Left hindlimb (tissue), 1 donor: ENCODE measurements at places on chromosomes 7 and 10.

GRCh38 chr10:114028425-114028824 lies 15.2 kb upstream of the ADRB1 start:
- DNase-seq = no peak

DNA sequence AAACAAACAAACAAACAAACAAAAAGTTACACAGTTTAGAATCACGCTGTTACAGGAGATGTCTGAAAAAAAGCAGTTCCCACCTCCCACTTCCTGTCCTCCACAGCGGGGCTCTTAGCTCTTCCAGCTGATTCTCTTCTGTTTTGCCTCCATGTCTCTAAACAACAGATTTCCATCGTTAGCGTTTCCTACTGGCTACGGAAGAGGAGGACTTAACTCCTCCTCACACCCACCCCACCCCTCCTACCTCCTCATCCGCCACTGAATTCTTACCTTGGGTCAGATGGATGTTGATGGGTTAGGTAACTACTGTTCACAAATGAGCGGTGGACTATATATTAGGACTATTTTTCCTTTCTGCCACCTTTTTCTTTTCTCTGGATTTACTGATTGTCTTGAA lies 36.8 kb upstream of the NUB1 start:
- no peak for DNase-seq

DNA sequence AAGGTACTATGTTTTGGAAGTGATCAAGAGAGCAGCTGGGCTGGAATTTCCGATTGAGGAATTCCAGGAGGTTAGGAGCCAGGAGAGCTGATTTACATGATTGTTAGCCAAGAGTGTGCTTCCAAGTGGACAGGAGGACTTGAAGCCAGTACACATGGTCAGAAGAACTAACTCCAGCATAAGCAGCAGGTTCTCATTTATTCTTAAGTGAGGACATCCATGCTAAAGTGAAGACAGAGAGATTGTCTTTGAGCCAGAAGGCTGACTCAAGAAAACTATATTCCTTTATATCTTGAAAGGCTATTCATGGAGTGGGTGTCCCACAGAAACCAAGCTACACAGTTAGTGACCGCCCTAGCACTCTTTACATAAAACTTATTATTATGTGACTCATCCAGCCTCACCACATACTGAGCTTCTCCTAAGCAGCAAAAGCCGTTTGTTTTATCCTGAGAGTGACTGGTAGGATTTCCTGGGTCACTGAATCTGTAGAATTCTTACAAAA lies 56.7 kb upstream of the SEMA3A start:
- DNase-seq = peak; percentile 48

GRCh38 chr7:88590963-88591362 lies 168.5 kb upstream of the ZNF804B start:
- no peak for DNase-seq

- no peak for DNase-seq
These were observed 117.7 kb upstream of the KIAA1217 start for GRCh38 chr10:24091256-24091655.

DNA sequence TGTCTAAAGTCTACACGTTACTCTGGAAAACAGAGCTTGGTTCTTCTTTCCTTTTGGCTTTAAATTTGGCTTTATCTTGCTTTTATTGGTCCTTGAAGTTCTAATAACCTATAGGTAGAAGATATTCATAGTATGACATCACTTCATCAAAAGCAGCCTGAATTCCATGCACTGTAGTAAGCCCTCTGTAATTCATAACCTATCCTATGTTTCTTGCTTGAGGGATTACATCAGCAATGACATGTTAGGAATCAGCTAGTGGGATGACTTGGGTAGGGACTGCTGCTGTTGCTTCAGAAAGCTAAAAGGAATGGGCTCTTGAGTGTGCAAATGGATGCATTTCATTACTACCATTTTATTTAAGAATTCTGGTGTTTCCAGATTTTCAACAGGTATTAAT lies 184.9 kb downstream of the PTEN start:
- DNase-seq = no peak

GRCh38 chr7:74069790-74070618 lies 13.6 kb upstream of the LIMK1 start:
- no peak for DNase-seq

DNA sequence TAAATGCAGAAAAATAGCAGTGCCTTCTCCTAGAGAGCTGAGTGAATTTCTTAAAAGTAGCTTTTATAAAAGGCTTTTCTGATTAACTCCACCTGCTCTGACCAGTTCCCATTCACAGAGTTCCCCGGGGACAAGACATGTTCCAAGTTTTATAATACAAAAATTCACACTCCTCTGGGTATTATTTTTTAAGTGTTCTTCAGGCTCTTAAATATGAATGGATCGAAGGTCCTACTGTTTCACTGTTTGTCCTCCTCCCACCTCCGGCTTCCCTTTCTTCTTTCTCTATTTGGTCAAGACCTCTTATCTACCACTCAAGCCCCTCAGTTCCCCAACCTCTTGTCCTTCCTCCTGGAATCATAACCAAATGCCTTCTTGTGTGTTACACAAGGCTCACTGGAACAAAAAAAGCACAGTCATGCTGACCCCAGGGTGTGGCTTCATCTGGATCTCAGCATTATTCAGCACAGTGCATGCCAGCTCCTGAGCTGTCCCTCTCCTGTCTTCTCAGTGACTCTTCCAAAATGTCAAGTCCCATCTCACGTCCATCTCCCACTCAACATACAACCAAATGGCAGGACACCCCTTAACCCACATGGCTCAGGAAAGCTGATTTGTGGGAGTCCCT lies 222.4 kb downstream of the SORCS1 start:
- no peak for DNase-seq

DNA sequence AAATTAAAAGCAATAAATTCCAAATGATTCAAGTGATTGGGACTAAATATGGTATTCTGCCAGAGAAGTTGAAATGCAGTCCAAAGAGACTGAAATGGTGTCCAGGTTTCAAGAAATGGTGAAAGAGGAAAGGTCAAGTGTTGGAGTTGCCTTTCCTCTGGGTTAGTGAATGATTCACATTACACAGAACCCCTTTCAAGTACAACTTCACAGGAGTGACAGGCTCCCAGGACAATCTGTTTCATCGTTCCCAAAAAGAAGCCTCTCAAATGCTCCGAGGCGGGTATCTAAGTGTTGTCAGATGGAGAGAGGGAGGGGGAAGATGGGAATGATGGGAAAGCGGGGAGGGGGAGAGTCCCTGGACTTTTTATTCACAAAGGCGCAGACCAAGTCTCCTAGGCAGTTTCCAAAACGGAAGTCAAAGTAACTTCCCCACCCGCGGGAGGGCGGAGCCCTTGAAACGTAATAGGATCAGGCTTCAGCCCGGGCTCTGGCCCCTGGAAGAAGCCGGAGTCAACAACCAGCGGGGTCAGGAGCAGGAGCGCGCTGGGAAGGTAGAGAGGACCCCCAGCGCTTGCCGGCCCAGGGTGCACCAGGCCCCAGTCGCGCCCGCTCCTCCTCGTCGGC lies 754 bp downstream of the SLC25A13 start:
- peak; percentile 92 for DNase-seq

GRCh38 chr7:143346018-143346417 lies 16.5 kb downstream of the FAM131B start:
- no peak for DNase-seq

DNA sequence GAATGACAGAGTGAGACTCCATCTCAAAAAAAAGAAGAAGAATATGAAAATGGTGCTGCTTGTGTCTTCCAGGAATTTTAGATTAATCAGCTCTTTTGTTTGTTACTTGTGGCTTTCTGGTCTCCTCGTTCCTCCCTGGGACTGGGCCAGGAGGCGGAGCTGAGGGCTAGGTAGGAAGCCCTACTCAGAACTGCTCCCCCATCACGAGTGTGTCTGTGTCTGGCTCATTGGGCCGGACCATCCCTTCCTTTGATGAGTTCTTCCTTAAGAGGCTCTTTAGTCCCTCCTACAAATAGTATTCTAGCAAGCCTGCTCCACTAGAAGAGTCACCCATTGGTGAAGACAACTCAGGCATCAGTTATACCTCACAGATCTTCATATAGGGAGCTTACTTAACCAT lies 56.8 kb upstream of the YAE1 start:
- DNase-seq = no peak

DNA sequence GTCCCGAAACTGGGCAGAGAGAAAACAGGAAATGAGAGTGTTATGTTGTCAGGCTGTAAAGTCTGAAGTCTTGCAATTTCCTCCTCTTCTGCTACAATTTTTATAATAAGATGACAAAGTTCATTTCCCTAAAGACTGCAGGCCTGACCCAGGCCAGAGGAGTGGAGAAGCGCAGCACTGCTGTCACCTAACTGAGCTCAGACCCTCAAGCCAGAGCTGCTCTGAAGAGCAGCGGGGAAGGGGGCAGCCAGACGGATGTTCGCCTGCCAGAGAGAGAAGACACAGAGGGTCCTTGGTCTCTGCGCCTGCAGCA lies 12.6 kb upstream of the AOAH start:
- no peak for DNase-seq

DNA sequence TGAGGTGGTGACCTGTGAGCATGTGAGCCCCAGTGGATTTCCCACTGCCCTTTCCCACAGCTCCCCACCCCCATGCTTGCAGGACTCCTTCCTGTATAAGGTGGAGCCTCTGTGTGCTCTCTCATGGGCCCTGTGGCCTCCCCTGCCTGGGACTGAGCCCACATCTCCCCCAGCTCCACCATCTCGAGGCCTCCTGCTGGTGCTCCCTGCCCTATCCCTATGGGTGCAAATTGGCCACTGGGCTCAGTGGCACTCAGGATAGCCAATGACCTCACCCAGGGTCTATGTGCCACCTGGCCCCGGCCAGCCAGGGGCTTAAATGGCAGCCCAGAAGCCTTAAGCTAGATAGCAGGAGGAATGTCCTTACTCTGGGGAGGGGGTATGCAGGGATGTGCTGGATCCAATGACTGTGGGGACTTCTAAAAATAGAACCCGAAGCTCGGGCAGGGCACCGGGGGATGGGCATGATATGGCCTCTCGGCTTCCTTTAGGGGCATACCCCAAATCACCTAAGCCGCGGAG lies 2.0 kb downstream of the LDB3 start:
- no peak for DNase-seq

GRCh38 chr10:124495162-124495561 lies 33.5 kb downstream of the LHPP start:
- DNase-seq = no peak

DNA sequence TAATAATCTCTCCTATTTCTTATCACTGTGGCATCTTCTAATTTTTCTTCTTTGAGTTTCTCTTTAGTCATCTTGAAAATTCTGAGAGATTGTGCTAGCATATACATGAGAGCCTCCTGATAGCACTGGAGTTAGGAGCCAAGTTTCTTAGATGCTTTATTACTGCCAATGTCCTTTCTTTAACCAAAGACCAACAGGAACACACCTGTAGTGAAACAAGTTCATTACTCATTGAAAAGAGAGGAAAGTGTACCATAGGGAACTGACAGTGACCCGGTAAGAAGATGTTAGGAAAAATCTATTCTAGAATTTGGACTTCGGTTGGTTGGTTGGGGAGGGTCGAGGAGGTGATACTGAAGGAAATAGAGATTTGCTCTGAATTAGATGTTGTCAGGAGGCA lies 27.1 kb upstream of the CD36 start:
- no peak for DNase-seq

DNA sequence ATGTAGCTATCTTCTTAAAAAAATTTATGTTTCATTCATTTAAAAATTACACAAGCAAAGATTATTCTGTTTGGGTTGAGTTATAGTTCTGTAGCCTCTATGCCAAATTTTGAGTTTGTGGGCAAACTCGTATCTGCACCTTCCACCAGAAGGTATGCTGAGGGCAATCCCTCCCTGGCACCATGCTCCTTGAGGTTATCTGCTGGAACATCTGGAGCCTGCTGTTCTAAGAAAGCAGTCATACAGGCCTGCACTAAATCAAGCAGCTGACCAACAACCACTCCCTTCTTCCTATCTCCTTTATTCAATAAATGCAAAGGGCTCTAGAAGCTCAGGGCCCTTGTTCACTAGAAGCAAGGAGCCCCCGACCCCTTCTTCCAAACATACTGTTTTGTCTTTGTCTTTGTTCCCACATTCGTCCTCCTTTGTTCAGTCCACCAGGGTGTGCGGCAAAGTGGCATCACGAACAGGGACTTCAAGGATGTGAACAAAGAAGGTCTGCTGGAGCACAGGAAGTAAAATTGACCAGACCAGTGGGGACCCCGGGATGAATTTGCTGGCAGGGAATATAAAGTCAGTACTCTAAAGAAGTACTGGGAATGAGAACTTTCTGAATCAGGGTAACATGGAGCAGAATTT lies 36.4 kb downstream of the OR13A1 start:
- DNase-seq = no peak

DNA sequence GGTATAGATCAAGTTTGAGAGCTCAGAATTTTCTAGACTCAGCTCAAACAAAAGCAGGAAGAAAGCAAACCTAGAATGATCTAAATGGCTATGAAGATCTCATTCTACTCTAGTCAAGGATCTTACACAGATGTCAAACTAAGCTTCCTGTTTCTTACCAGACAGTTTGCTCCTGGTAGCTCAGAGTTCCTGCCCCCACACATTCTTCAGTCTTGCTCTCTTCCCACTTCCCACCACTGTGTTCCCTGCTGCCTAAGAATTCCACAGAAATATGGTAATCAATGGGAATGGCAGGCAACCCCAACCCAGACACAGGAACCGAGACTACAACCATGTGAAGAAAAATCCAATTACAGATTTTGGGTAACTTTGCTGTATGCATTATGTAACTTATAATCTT lies 133.4 kb upstream of the PTN start:
- no peak for DNase-seq

DNA sequence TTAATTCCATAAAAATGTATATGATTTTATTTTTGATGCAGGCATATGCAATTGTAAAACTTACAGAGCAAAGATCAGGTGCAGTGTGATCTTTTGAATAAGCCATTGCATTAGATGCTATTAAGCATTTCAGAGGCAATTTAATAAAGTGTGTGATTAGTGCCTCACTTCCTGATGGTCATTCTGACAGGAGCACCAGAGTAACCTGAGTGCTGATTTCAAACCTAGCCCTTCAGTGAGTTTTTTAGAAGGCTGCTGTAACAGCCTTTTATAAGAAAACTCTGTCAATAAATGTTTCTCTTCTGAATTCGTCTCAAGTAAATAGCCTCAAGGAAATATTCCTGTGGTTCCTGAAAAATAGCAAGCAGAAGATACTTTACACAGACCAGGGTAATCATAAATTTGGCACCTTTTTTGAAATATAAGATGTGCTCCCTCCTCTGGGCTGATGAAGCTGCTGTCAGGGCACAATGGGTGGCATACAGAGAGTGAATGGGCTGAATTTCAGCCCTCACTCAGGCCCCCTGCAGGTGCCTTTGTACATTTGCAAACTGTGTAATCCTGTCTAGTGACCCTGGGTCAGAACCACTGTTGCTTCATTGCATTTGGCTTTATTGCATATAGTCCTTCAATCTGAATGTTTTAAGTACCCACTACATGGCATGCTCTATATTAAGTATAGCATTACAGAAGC lies 193.7 kb upstream of the CSTF2T start:
- DNase-seq = no peak

DNA sequence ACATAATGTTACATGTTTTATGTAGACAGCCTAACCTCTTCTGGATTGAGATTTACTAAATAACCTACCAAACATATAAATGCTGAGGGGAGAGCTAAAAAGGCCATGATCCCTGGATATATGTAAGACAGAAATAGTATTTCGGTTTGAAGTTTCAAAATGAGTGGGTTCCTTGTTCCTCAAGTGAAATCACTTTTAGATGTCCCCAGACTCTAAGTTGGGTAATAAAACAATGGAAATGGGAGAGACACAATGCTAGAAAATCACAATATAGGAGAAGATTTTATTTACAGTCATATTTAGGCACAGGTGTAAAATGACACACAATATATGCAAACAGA lies 56.5 kb downstream of the SHTN1 start:
- DNase-seq = no peak

- no peak for DNase-seq
These were observed 24.2 kb downstream of the TRIL start for GRCh38 chr7:28933846-28934320.
